ENCODE measurements at places on chromosomes 5 and 9.

DNA sequence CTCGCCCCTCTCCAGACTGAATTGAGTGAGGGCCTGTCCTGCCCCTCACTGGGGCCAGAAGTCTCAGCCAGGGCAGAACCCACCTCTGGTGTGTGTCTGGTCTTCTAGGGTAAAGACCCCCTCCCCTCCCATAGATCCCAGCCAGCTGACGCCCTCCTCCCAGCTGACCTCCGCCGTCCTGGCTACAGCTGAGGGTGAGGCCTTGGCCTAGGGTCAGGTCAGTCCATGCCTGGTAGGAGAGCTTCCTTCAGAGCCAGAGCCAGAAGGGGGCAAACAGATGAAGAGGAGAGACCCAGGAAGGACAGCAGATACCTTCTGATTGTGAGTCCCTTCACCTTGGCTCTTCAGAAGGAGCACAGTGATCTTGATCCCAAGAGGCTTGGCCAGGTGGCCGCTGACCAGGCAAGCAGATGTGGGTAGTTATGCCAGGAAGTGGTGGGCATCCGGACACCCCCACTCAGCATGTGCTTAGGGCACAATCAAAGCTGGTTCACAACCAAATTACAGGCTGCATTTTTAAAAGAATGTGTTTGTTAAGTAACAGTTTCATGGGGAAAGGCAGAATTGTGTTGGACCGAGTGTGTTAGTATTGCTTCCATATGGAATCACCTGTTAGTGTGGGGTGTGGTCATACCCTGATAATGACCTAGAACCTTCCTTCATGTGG lies 29.9 kb downstream of the JADE2 start:
- no peak for DNase-seq

DNA sequence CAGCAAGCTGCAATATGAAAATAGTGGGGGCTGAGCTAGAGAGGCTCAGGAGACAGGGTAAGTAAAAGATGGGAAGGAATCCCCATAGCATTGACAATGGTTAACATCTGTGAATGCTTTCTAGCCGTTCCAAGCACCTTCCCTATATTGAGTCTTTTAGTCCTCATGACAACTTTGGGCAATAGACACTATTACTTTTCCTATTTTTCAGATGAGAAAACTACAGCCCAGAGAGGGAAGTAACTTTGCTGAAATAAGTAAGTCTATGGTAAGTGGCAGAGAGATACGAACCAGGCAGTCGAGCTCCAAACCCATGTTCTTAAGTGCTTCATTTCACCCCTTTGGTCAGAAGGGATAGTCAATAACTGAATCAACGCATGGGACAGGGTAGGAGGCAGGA lies 94.5 kb downstream of the COL23A1 start:
- DNase-seq: no peak

- DNase-seq: no peak
Measured at GRCh38 chr5:16135506-16135905, 44.1 kb downstream of the MARCHF11 start.

DNA sequence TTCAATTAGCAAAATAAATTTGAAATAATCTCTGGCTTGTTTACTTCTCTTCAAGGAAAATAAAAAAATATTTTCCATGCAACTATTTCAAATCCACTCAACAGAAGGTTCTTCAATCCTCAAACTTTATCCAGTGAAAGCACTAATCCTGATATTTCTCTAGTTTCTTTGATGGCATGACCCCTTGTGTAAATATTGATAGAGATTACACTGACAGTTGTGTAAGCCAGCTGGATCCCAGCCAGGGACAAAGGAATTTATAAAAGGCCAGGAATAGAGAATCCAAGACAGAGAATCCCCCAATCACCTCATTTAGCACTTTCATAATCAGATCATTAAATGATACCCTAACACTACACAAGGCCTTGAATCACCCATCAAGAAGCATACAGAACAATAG lies 135.2 kb downstream of the GNA14 start:
- no peak for DNase-seq

DNA sequence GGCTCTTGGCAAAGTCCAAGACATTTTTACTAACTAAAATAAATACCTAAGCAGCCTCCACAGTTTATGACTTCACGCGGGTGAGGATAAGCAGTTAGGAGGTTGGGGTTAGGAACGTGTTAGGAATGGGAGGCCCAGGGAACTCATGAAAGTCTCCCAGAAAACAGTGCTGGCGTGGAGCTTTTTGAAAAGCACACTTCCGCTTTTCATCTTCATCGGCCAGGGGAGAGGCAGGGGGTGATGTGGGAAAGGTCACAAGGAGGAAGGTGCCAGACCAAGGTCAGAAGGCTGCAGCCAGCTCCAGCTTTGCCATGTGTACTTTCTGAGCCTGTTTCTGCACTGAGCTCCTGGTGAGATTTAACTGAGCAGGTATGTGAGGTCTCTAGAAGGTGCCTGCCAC lies 149.0 kb downstream of the PHF2 start:
- no peak for DNase-seq

DNA sequence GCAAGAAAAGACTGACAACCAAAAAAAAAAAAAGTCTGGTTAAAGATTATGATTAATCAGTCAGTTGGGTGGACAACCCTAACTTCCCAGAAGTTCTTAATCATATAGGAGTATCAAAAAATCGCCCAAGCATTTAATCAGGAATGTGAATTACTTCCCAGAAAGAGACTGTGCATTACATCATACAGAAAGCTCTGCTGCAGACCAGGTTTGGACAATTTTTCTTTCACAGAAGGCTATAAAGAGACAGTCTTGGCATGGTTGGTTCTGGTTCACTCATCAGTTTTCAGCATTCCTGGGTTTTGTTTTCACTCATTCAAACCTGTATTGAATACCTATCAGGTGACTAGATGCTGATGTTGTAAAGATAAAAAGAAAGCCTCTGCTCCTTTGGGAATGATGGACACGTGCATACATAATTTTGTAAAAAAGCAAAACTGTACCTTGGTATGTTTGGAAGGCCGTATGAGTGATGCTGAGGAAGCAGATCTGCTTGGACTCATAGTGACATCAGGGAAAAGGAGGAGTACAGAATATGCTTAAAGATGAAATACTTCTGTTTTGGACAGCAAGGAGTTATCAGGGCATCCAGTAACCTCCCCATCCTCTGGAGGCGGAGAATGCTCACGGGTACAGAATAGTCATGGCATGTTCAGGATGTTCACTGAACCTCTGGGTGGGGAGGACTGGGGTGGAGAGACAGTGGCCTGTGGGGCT lies 178.4 kb downstream of the GNA14 start:
- DNase-seq: no peak

- DNase-seq: no peak
Measured at GRCh38 chr9:12915366-12915954, 140.6 kb downstream of the LURAP1L start.

- no peak for DNase-seq
Measured at GRCh38 chr5:126972062-126972895, 58.1 kb downstream of the MARCHF3 start.

GRCh38 chr5:159409801-159410200 lies 79.5 kb upstream of the IL12B start:
- no peak for DNase-seq

GRCh38 chr5:135615581-135616260 lies 36.9 kb upstream of the CXCL14 start:
- DNase-seq: no peak

- DNase-seq: no peak
Measured at GRCh38 chr9:71271602-71272001, 150.2 kb upstream of the TRPM3 start.

GRCh38 chr5:37876943-37877342 lies 37.1 kb upstream of the GDNF start:
- no peak for DNase-seq

GRCh38 chr5:31755676-31756230 lies 116.8 kb downstream of the PDZD2 start:
- no peak for DNase-seq

DNA sequence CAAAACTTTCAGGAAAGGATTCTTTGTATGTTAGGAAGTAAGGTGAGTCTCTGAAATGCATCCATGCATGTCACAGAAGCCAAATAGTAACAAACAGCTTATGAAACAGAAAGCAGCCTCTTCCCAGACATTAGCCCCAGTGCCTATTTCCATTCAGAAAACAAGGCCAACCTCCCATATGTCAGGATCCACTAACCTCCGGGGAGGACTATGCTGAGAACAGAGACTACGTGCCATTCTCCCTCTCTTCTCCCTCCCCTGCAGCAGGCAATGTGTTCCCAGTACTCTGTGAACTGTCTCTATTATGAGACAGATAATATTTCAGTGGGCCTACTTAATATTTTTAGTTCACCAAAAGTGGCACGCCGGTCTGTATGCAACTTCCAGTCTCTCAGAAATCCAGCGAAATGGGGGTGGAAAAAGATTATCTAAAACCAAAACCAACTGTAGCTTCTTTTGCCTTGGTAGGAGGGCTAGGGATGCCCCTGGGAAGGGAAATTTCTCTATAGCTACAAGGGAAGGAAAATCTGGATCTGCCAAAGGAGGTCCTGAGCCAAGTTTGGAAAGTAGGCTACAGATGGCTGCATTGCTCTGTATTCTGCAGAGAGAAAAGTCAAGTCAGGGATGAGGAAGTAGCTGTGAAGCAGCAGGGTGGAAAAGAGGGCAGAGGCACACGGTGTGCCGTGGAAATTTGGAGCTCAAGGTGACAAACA lies 42.0 kb downstream of the VLDLR start:
- DNase-seq: no peak

DNA sequence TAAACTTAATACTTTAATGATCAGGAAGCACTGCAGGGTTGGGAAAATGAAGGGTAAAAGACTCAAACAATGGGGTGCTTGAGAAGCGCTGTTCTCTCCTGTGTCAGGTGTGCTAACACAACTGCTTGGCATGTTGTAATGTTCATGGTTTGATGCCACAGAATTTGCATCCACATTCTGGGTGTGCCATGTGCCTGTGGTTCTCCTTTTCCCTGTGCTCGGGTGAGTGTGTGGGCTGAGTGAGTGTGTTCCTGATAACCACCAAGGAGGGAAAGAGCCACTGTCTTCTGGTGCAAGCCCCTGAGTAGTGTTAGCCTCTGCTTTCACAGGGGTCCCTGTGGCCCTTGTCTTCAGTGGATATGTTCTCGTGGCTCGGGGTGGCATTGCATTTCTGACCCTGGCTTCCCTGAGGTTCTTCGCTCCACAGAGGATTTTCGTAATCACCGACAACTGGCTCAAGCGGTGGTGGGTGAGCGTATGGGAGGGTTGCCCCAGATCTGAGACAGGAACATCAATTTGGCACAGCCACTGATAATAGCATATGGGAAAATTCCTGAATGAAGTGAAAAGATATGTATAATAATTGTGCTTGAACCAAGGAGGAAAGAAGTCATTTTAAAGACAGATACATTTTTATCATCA lies 102.0 kb downstream of the MVB12B start:
- DNase-seq: no peak

All from effector memory CD4-positive, alpha-beta T cell (primary cell).